ENCODE measurements at places on chromosomes 4 and X.

- DNase-seq = no peak
Measured at GRCh38 chrX:68830419-68831404, 1.9 kb downstream of the EFNB1 start.

DNA sequence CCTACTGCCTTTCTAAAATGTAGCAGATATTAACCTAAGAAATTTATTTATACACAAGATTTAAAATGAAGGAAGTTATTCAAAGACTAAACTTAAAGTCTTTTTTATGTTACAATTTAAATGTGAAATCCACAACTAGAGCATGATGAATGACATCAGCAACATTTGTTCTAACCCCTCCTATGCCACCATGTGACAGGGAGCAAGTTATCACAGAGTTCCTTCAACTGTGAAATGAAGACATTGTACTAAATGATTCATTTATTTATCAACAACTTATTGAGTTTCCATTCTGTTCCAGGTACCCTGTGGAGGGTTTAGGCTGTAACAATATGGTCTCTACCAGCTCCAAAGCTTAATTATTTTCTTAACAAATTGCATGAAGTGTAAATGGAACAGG is 76.9 kb downstream of the SLC39A8 start:
- DNase-seq = no peak

DNA sequence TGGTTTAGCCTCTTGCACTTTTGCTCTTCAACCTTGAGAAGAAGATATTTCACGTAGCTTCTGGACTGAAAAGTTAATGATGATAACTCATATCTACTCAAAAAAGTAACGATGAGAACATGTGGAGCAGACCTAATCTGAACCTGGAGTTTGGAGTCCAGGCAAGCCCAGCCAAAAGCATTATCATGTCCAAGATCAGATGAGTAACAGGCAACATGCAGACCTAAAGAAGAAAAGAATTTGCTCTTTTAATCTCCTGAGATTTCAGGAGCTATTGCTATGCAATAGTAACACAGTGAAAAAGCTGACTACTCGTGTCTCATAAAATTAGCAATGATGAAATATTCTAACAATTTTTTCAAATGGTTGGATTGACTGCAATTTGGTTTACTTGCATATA is 21.8 kb upstream of the PPA2 start:
- no peak for DNase-seq

DNA sequence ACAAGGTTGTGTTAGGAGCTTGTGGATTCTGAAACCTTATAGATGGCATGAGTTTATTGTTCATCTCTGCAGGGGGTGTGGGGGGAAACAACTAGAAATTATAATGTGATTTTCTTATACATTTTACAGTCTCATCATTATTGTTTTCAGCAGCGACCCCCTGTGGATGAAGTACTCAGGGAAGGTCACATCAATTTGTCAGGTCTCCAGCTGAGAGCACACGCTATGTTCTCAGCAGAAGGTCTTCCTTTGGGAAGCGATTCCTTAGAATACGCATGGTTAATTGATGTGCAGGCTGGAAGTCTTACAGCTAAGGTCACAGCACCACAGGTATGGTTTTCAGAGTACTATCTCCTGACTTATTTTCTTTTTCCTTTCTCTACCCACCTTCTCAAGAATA is 72.2 kb downstream of the BLTP1 start:
- DNase-seq = no peak

DNA sequence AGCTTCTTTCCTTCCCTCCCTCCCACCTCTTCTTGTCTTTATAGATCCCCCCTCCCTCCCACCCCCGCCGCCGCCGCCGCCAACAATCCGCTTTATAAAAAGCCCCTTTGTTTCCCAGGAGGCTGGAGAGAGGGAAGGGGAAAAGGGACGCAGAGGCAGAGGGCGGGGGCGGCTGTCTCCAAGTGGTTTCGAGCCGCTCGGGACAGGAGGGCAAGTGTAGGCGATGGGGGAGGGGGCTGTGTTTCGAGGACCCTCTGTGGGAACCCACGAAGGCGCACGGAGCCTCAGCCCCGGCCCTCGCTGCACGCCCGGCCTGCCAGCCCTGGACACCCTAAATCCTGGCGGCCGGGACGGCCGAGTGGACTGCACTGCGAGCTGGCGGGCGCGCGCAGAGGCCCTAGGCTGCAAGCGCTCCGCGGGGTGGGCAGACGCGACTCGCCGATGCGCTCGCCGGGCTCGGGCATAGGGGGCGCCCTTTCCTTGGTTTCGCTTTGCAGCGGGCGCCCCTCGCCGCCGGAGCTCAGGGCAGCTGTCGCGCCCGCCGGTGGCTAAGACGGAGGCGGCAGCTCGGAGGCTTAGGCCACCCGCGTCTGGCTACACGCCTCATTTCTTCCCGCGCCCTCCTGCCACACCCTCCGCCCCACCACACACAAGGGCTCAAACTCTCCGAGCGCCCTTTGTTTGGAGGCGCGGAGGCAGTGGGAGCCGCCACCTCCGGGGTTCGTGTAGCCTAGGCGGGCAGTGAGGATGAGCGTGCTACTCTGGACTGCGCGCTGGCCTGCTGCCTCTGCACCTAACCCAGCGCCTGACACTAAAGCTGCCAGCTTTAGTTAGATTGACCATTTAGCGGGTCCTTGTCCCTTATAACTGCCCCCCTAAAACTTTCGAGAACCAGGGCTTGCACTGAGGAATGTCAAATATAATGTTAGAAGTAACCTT is 2.2 kb downstream of the MAMLD1 start:
- peak; percentile 52 for DNase-seq

GRCh38 chr4:113998531-113998930 is 19.1 kb upstream of the ARSJ start:
- no peak for DNase-seq

DNA sequence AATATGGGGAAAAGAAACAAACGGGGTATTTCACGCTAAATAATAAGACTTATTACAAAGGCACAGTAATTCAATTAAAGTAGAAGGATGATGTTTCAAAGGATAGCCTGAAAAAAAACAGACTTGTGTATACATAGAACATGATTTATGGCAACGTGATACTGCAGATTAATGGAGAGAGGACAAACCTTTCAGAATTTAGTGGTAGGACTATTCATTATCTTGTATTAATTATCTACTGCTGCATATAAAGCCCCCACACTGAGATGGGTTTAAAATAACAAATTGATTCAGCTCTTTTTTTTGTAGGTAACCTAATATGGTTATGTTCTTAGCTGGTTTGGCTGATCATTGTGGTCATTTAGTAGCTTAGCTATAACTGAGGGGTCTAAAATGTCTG is 1269.0 kb downstream of the FSTL5 start:
- no peak for DNase-seq

GRCh38 chr4:97978791-97979488 is 164.3 kb downstream of the STPG2 start:
- DNase-seq = no peak

- DNase-seq = no peak
Measured at GRCh38 chrX:14913241-14913640, 40.0 kb downstream of the MOSPD2 start.

- no peak for DNase-seq
Measured at GRCh38 chrX:69291116-69291515, 125.9 kb upstream of the PJA1 start.

DNA sequence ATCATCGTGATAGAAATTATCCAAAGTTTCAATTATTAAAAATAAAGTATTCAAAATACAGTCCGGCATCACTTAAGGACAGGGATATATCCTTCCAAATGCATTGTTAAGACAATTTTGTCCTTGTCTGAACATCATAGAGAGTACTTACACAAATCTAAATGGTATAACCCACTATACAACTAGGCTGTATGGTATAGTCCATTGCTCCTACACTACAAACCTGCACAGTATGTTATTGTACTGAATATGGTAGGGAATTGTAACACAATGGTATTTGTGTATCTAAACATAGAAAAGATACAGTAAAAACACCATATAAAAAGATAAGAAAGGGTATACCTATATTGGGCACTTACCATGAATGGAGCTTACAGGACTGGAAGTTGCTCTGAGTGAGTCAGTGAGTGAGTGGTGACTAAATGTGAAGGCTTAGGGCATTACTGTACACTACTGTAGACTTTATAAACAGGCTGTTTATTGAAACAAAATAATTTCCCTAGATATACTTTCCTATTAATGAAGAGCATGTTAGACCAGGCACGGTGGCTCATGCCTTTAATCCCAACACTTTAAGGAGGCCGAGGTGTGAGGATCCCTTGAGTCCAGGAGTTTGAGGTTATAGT is 44.8 kb upstream of the PTPN13 start:
- no peak for DNase-seq

GRCh38 chr4:36004204-36004851 is 240.0 kb downstream of the ARAP2 start:
- DNase-seq = no peak

- DNase-seq = no peak
Measured at GRCh38 chrX:12898073-12898472, 8.3 kb upstream of the TLR8 start.

DNA sequence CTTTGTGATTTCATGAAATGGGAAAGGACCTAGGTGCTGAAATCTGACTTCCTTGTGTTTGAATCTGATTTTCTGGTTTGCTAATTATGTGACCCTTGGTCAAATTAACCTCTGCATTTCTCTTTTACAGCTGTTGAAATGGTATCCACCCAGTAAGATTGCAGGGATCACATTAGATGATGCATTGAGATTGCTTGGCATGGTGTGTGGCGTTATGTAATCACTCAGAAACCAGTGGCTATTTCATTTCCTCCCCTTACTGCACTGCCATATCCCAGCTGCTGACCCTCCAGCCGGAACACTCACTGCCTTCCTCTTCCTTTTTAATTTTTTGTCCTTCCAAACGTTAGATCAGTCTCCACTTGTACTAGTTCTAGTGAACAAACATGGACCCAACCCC is 79.0 kb downstream of the KLHL8 start:
- no peak for DNase-seq

DNA sequence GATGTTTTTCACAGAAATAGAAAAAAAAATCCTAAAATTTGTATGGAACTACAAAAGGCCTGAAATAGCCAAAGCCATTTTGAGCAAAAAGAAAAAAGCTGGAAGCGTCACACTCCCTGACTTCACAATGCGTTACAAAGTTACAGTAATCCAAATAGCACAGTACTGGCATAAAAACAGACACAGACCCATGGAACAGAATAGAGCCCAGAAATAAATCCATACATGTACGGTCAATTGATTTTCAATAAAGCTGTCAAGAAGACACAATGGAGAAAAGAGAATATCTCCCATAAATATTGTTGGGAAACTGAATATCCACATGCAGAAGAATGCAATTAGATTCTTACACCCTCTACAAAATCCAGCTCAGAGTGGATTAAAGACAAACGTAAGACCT is 208.2 kb downstream of the AFAP1 start:
- DNase-seq = no peak

DNA sequence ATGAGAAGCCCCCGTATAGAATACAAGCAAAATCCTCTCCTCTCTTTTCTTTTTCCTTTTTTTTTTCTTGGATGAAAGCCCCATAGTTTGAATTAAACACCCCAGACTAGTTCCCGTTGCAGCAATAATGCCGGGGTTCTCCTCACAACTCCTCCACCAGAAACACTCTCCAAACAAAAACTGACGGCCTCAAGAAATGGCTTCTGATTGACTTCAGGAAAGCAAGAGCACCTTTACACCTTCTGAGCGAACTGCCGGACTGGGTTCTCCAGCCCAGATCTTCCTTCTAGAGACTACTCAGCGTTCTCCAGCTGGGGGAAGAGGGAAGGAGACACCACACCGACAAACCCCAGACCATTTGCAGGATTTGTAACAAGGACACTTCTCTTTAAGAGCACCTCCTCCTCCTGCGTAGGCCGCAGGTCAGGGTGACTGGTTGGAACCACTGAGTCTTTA is 4.0 kb downstream of the HAND2 start:
- DNase-seq = no peak

DNA sequence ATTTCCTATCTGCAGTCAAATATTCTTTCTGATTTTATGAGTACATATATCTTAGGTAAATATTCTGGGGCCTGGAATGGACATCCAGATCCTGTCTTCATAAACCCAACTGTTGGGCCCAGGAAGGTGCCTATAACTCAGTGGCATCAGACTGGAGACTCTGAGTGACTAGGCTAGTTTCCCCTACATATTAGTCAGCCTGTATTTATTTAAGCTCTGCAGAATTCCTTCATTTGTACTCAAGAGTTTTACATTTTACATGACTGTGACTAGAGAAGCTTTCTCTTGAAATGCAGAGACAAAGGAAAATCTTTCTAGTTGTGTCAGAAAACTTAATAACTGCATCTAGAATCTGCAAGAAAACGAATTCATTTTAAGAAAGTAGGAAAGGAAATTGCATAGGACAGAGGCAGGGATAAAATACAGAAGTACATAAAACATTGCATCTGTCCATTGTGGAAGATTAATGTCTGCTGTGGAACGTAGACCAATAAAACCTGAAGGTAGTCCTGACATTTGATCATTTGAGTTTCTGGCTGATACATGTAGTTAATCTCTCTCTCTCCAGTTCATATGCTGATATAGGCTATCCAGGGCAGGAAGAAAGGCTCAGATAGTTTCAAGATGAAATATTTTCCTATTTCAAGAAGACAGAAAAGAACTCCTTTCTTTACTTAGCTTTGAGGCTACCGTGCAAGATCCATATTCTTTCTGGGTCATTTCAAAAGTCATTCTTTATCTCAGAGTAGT is 78.2 kb downstream of the OPHN1 start:
- DNase-seq = no peak

DNA sequence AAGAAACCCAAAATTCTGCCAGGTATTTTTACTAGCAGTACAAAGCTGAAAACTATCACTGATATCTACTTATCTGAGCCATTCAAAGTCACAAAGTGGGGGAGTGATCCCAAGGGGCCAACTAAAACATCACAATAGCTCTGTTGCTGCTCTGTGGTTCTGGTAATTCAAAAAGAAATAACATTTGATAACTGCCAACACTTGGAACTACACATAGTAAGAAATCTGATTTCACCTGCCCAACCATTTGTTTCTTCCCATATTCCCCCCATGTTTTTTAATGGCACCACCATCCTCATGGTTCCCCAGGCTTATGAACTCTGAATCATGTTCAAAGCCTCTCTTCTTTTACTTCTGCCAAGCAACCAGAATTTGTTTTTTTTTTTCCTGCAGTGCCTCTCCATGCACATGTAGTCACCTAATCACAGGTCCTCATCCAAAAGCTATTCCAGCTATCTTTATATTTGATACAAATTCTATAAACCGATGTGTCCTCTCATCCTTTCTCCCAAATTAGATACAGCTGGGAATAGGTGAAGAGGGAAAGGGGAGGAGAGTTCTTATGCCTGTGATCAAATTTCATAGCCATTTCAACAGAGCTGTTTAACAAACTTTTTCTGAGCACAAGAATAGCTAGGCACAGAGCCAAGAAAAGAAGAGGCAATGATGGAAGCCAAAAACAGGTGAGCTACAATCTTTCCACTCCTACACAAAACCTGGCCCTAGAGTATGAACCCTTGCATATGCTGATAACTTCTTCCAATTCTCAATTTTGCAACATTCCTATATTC is 7.7 kb downstream of the AMMECR1 start:
- DNase-seq = no peak

GRCh38 chr4:180372691-180373090 is 1870.5 kb upstream of the TENM3 start:
- no peak for DNase-seq

DNA sequence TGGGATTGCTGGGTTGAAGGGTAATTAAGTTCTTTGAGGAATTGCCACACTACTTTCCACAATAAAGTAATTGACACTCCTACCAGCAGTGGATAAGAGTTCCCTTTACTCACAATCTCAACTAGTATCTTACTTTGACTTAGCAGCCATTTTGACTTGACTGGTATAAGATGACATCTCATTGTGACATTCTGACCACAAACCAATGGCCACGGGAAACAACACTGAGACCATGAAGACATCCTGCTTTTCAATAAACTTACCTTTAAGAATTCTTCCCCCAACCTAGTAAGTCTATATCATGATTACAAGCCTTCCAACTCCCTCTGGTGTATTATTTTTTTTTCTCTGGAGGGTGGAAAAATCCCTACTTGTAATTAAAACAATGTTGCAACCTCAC is 66.9 kb upstream of the WDR1 start:
- DNase-seq = no peak
